ENCODE measurements at places on chromosomes 11 and 22. TPM values are rescaled to one million over a fixed set of nuclear protein-coding genes. Genes with fewer than 3 reads are reported as not detected.

The MYBPC3 gene
- total RNA-seq, result not detected

- peak; percentile 87 for DNase-seq
- H3K36me3 ChIP-seq, result peaks cover 19% of the 10 kb centered on the region
- H3K4me1 ChIP-seq, result peaks cover 99% of the 10 kb centered on the region
Measured at GRCh38 chr11:76797341-76798201, 14.4 kb downstream of the TSKU start.

DNA sequence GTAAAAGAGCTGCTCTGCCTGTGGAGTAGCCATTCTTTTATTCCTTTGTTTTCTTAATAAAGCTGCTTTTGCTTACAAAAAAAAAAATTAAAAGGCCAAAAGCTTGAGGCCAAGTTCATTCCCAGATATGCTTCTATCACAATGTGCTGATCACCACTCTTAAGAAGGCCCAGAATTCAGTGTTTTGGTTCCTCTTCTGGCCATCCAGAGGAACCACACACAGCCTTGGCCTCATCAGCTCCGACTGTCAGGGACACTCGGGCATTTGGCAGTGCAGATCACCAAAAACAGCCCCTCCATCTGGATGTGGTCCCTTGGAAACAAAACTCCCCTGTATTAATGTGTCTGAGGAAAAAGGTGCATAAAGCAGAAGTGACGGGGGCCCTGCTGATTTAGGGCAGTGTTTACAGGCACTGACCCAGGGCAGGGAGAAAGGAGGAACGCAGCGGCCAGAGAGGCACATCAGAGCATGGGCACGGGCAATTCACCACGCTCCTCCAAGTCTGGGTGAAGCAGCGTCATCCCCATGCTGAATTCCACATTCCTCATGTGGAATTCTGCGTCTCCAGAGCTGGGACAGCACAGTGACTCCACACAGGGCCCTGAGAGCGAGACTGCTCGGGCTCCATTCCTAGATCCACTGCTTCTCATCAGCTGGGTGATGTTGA is 17.7 kb downstream of the POLDIP3 start:
- H3K36me3 ChIP-seq, result peaks cover 95% of the 10 kb centered on the region
- H3K4me3 ChIP-seq, result no peak overlapping the region
- no peak overlapping the region for H3K27ac ChIP-seq
- no peak for DNase-seq

DNA sequence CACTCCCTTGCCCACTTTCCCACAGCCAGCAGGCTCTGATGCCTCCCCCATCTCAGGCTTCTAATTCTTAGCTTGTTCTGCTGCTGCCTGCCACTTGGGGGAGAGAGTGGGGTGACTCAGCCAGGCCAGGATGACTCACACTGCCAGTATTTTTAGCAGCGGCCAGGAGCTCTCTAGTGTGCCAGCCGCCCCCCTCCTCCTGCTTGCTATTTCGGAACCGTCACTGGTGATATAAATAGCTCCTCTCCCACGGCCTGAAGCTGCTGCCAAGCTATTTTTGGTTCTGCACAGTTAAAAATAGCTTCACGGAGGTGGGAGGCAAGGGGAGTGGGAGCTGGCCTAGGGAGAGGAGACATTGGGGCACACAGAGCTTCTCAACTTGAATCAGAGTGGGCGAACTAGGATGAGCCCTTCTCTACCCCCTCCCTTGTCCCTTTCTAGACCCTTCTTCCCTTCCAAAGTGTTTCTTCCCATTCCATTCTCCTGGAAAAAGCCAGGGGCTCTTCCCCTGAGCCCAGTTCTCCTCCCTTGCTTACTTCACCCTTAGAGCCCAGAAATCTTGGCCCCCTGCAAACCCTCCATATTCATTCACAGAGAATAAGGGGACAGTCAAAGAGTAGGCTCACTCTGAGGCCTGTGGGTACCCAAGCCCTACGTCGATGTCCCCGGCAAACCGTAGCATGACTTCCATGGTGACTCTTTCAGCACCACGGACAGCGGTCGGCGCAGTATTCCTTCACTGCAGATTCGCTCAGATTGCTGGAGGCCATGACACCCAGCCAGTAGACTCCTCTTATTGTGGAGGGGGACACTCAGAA is 2.5 kb upstream of the NPAS4 start:
- H3K4me1 ChIP-seq, result peaks cover 10% of the 10 kb centered on the region
- no peak for DNase-seq
- H3K36me3 ChIP-seq, result no peaks in the 10 kb centered on the region
- no peaks in the 10 kb centered on the region for H3K27me3 ChIP-seq

DNA sequence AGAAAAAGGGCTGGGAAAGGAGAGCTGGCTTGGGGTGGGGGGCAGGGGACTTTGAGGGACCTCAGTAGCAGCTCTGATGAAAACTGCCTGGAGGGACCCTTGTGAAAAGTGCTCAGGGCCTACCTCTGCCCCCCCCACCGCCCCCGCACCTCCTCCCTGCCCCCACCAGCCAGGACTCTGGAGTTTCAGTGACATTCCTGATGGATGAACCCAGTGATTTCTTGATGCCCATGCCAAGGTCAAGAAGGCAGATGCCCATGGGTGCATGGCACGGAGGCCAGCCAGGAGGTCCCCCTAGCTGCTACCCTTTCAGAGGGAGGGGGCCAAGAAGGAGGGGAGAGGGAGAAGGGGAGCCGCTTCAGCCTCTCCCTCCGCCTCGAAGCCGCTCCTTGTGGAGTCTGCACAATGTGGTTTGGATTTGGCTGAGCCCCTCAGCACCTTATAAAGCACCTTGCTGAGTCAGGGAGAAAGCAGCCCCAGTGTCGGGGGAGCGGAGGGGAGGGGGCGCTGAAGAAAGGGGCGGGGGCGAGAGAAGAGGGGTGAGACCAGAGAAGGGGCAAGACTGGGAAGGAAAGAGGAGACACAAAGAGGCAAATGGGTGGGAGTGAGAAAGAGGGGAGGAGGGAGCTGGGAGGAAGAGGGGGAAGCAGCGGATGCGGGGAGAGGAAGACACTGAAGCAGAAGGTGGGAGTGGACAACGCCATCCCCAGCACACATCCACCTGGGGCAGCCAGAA is 2.1 kb upstream of the CLCF1 start:
- H3K4me1 ChIP-seq, result peaks cover 64% of the 10 kb centered on the region
- H3K27ac ChIP-seq, result peak overlapping the region; percentile 98
- H3K27me3 ChIP-seq, result no peaks in the 10 kb centered on the region
- DNase-seq, result no peak

- no peaks in the 10 kb centered on the region for H3K4me1 ChIP-seq
- no peaks in the 10 kb centered on the region for H3K27me3 ChIP-seq
- no peak overlapping the region for H3K4me3 ChIP-seq
- DNase-seq, result no peak
- no peaks in the 10 kb centered on the region for H3K36me3 ChIP-seq
Measured at GRCh38 chr11:20303391-20303965, 60.0 kb upstream of the HTATIP2 start.

DNA sequence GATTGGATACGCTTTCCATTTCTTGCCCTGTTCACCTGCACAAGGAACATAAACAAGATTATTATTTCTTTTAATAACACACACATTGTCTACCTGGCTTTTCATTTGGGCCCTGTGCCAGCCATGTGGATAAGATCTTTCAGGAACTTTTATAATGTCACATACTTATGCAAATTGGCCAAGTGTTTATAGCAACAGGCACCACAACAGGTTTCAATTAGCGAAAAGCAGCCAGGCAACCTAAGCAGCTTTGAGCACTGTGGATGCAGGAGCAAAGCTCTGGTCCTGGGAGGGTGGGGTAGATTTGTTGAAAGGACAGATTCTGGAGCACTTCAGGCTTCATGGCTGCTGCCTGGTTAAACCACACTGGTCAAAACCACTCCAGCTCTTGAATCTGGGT is 217.4 kb downstream of the BARX2 start:
- no peak overlapping the region for H3K27ac ChIP-seq
- no peak for DNase-seq
- H3K4me3 ChIP-seq, result no peak overlapping the region
- no peaks in the 10 kb centered on the region for H3K27me3 ChIP-seq

DNA sequence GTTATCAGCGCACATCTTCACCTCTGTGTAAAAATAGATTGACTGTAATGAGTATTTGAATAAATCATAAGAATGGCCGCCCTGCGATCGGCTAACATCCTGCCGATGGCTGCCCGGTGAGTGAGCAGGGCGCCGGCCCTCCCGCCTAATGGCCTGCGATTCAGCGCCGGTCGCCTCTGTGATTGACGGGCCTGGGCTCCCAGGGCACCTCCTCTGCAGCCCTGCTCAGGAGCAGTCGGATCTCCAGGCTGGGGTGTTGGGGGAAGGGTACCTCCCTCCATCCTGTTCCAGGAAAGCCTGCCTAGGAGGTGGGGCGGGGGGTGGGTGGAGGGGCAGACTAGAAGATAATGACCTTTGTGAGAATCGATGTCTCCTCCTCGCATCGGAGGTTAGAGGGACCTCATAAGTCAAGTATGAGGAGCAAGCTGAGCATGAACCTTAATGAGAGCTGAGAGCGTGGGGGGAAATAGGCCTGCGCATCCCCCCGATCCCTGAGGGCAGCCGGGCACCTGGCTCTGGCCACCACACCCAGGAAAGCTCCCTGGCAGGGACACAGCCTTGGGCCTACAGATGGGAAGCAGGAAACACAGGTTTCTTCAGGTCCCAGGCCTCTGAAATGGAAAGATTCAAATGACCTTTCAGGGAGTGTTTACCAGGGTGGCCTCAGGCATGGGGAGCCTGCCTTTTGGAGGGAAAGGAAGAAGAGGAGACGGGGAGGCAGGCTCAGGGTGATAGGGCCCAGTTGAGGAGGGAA is 71.7 kb downstream of the PKNOX2 start:
- no peaks in the 10 kb centered on the region for H3K36me3 ChIP-seq
- DNase-seq, result no peak

DNA sequence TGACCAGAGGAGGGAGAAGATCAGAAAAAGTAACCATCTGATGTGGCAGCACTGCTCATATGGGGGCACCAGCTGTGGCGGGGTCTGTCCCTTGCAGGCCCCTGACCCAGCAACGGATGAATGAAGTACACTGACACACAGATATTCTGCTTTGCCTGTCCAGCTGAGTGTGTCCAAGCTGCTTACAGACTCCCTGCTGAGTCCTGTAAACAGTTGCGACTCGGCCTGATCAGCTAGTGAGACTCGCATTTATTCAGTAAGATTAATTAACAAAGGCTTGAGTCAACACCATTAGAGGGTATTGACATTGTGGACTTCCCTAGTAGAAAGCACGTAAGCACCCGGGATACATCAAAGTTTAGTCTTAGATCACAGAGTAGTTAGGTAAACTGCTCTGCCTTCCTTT is 15.3 kb upstream of the OR10D3 start:
- H3K27me3 ChIP-seq, result no peaks in the 10 kb centered on the region
- H3K4me3 ChIP-seq, result no peak overlapping the region
- no peaks in the 10 kb centered on the region for H3K36me3 ChIP-seq

GRCh38 chr11:22749536-22749935 is 80.1 kb downstream of the SVIP start:
- no peak for DNase-seq
- no peaks in the 10 kb centered on the region for H3K4me1 ChIP-seq
- no peaks in the 10 kb centered on the region for H3K27me3 ChIP-seq
- no peaks in the 10 kb centered on the region for H3K36me3 ChIP-seq
- no peak overlapping the region for H3K4me3 ChIP-seq

- H3K36me3 ChIP-seq, result no peaks in the 10 kb centered on the region
- H3K27me3 ChIP-seq, result no peaks in the 10 kb centered on the region
- no peaks in the 10 kb centered on the region for H3K4me1 ChIP-seq
- no peak overlapping the region for H3K4me3 ChIP-seq
- no peak for DNase-seq
- H3K27ac ChIP-seq, result no peak overlapping the region
Measured at GRCh38 chr11:122734848-122735496, 79.5 kb downstream of the UBASH3B start.

- peaks cover 40% of the 10 kb centered on the region for H3K4me1 ChIP-seq
- no peaks in the 10 kb centered on the region for H3K36me3 ChIP-seq
- no peak for DNase-seq
- H3K27ac ChIP-seq, result no peak overlapping the region
- H3K27me3 ChIP-seq, result no peaks in the 10 kb centered on the region
Measured at GRCh38 chr22:46574993-46575910, 37.8 kb upstream of the CELSR1 start.

GRCh38 chr22:45966895-45967365 is 10.0 kb downstream of the WNT7B start:
- no peak for DNase-seq
- H3K27ac ChIP-seq, result no peak overlapping the region
- no peak overlapping the region for H3K4me3 ChIP-seq
- no peaks in the 10 kb centered on the region for H3K36me3 ChIP-seq

The SLC22A8 gene
- not detected for total RNA-seq

GRCh38 chr22:37109242-37109917 is at the start of gene TMPRSS6:
Gene TMPRSS6, minus strand, starts transcription at chr22:37109713. Its CDS starts 6,296 bp downstream, at chr22:37103417.
- no peaks in the 10 kb centered on the region for H3K27me3 ChIP-seq
- DNase-seq, result no peak
- H3K4me1 ChIP-seq, result no peaks in the 10 kb centered on the region
- H3K36me3 ChIP-seq, result no peaks in the 10 kb centered on the region

DNA sequence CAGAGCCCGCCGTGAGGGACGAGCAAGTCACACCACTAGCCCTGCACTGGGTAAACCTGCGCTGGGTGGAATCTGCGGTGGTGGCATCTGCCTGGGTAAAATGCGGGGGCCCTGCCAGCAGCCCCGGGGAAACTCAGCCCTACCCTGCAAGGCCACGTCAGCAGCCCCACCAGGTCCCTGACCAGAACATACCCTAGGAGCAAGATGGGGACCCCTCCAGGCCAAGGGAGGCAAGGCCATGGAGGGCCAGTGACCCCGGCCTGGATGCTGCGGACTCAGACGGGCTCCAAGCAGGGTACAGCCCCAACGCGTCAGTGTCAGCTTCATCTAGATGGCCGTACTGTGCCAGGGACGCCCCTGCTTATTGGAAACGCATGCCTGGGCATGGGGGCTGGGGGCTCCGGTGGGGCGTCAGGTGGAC is 26.3 kb downstream of the TOLLIP start:
- H3K27me3 ChIP-seq, result no peaks in the 10 kb centered on the region
- no peak overlapping the region for H3K27ac ChIP-seq
- DNase-seq, result no peak
- no peaks in the 10 kb centered on the region for H3K4me1 ChIP-seq
- H3K36me3 ChIP-seq, result peaks cover 67% of the 10 kb centered on the region

- no peaks in the 10 kb centered on the region for H3K27me3 ChIP-seq
- no peak overlapping the region for H3K4me3 ChIP-seq
- no peak overlapping the region for H3K27ac ChIP-seq
Measured at GRCh38 chr11:67083786-67084366, 27.2 kb downstream of the RHOD start.

DNA sequence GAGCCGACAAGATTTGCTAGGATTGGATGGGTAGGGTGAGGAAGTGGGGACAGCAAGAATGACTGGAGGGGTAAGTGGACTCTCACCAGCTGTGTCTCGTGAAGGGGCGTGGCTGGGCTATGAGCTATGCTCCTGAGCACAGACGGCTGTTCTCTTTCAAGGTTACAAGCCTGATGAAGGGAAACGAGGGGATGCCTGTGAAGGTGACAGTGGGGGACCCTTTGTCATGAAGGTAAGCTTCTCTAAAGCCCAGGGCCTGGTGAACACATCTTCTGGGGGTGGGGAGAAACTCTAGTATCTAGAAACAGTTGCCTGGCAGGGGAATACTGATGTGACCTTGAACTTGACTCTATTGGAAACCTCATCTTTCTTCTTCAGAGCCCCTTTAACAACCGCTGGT is 19.9 kb downstream of the F2 start:
- no peaks in the 10 kb centered on the region for H3K27me3 ChIP-seq
- H3K4me3 ChIP-seq, result no peak overlapping the region
- H3K36me3 ChIP-seq, result no peaks in the 10 kb centered on the region
- no peaks in the 10 kb centered on the region for H3K4me1 ChIP-seq
- no peak for DNase-seq

The OR8G5 gene
- total RNA-seq, result not detected

- DNase-seq, result no peak
- no peak overlapping the region for H3K4me3 ChIP-seq
- H3K27ac ChIP-seq, result no peak overlapping the region
Measured at GRCh38 chr11:42524534-42525227, 787.1 kb upstream of the API5 start.

- H3K4me3 ChIP-seq, result peak overlapping the region; percentile 2
- no peak for DNase-seq
- H3K27ac ChIP-seq, result peak overlapping the region; percentile 93
- no peaks in the 10 kb centered on the region for H3K27me3 ChIP-seq
- peaks cover 72% of the 10 kb centered on the region for H3K4me1 ChIP-seq
Measured at GRCh38 chr22:37752189-37753087, 55.3 kb upstream of the GCAT start.
